ENCODE measurements at places on chromosomes 6 and 20. TPM values are rescaled to one million over a fixed set of nuclear protein-coding genes. Genes with fewer than 3 reads are reported as not detected.
A peak's percentile ranks its signal among the peaks of the same experiment; 100 is the strongest.

DNA sequence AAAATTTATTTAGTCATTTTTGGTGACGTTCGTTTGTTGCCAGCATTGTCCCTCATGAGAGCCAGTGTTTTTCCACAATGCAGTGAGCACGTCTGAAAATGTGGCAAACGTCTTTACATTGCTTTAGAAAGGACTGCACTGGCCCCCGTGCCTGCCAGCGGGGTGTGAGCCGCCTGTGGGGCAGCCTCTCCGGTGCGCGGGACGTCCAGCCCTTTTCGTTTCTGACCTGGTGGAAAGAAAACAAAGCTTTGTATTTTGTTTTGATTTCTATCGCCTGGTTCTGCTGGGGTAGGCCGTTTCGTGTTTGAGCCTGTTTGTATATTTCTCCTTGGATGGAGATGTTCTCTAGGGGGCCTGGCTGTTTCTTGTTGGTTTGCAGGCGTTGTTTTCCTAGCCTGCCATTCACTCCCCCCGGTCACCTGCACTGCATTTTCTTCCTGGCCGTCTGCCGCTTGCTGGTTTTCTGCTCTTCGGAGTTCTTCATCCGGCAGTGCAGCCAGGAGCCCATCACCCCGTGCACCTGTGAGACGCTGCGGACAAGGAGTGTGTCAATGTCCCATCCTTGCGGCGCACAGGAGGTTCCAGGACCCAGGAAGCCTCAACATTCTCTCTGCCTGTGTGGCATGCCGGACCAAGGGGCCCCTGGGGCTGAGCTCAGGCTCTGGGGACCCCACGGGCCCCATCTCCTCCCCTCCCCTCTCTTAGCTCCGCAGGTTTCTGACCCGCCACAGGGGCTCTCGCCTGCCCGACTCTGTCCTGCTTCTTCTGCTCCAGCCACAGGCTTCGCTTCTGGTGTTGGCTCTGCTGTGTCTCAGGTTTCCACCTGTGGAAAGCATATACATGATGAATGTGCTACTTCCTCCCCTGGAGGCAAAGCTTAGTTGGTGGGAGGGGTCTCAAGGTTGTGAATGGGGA, 100.5 kb downstream of the CDH4 start:
- no peak for DNase-seq

DNA sequence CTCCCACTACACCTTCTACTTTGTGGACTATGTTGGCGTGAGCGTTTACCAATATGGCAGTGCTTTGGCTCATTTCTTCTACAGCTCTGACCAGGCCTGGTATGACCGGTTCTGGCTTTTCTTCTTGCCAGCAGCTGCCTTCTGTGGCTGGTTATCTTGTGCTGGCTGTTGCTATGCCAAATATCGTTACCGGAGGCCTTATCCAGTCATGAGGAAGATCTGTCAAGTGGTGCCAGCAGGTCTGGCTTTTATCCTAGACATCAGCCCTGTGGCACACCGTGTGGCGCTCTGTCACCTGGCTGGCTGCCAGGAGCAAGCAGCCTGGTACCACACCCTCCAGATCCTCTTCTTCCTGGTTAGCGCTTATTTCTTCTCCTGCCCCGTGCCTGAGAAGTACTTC, 16.5 kb upstream of the EFHC1 start:
- no peak for DNase-seq

Gene CHRNA4
- total RNA-seq = not detected

- DNase-seq = no peak
Measured at GRCh38 chr6:71153755-71154325, 134.8 kb upstream of the OGFRL1 start.

DNA sequence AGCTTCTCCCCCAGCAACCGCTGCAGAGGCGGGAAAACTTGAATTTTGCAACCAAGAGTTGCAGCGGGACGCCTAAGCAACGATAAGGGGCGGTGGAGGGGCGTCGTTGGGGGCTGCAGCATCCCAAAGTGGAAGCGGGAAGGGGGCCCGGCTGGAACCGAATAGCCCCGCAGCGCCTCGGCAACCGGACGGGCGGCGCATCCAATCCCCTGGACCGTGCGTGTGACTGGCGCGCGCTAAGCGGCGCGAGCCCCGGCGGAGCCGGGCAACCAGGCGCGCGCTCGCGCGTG, 670 bp upstream of the PARD6B start:
- no peak for DNase-seq

Gene NDUFAF5
- total RNA-seq = 15.8 TPM

Gene EYS
- total RNA-seq = 0.09 TPM

Gene ARMH2
- not detected for total RNA-seq

DNA sequence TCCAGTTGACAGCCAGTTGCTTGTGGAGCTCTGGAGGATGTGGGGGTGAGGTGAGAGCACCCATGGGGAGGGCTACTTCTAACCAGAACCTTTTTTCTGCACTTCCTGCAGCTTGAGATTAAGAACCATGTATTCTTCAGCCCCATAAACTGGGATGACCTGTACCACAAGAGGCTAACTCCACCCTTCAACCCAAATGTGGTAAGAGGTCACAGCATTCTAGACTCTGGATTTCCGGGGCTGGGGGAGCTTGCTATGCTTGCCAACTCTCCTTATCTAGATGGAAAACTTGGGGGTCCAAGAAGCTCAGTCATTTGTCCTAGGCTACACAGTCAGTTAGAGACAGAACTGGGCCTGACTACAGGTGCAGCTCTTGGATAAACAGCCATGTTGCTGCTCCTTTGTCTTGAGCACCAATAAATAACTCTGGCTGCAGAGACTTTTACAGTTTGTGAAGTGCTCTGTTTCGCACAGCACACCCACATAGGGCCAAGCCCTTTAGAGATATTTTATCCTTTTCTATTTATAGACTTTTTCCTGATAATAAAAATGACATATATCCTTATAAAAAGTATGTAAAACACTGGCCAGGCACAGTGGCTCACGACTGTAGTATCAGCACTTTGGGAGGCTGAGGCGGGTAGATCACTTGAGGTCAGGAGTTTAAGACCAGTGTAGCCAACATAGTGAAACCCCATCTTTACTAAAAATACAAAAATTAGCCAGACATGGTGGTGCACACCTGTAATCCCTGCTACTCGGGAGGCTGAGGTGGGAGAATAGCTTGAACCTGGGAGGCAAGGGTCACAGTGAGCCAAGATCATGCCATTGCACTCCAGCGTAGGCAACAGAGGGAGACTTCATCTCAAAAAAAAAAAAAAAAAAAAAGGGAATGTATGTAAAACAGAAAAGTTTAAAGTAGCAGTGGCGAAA, 10.6 kb upstream of the IFT52 start:
- DNase-seq = peak; percentile 9

DNA sequence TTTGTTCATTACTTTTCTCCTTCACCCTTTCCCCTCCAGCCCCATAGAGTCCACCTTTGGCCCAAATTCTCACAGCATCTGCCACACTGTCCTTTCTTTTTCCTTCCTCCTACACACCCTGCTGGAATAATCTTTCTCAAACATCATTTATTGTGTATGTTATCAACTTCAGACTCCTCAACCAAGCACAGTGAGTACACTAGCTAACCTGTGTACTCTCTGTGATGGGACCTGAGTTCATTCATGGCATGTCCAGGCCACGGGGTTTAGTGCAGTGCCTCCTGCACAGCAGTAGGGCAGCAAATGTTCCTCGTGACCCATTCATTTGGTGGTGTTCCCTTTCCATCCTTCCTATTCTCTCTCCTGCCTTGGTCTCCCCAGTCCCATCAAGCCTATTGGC, 7.1 kb upstream of the ARMC12 start:
- DNase-seq = no peak

- peak; percentile 79 for DNase-seq
Measured at GRCh38 chr20:36919715-36920333, 31.7 kb downstream of the SAMHD1 start.

Gene TMEM244
- not detected for total RNA-seq

DNA sequence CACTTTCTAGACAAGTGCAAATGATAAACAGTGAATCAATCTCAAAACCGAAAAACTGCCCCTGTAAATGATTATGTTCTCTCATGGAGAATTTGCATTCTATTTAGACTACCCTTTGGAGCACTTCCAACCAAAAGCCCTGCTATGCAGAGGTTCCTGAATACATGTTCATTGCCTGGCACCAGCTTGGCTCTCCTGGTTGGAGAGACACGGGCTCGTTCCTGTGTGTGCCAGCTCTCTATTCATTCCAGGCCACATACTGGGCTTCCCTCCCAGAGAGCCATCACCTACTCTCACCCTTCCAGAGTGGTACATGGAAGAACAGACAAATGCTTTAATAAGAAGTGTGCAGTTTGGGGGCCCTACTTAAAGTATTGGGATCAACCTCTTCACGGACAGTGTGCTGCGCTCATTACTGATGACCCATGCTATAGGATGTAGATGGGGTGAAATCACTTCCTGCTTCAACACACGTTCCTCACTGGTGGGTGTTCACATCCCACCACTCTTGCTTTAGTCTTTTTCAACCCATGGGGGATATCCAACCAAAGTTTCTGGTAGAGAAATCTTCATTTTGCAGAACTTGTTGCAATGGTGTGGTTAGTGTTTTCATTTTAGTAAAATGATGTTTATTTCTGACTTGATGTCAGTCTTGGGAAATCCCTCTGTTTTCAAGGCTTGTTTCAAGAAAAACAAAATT, 38.5 kb upstream of the NAA20 start:
- no peak for DNase-seq

Gene MAP7
- total RNA-seq = 0.49 TPM

DNA sequence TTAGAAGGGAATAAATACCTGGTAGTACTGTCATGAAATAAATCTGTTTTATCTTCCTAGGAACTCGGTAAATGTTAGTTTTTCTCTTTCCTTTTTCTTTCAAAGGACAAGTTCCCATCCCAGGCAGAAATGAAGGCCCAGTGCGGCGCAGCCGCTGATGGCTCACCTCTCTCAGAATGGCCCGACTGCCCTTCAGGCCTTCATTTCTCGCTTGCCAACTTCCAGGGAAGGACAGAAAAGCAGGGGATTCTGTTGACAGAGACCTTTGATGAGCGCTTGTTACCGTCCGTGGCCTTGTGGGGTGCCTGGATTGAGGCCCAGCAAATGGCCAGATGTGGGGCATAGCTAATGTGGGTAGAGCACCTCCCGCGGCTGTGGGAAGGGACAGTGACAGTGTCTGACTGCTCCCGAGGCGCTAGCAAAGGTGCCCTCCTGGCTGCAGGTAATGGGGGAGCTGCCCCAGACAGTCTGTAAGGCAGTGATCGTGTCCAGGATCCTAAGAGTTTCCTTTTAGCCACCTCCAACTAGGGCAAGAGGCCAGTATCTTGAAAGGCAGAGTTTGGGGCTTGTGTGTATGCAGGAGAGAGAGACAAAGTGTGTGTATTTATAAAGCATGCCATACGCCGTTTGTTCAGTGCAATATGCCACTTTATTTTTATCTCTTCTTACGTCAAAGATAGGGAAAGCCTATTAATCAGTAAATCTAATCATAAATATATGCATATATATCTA, 354.2 kb downstream of the NRN1 start:
- no peak for DNase-seq

- no peak for DNase-seq
Measured at GRCh38 chr20:32271620-32272019, 5.8 kb upstream of the KIF3B start.

DNA sequence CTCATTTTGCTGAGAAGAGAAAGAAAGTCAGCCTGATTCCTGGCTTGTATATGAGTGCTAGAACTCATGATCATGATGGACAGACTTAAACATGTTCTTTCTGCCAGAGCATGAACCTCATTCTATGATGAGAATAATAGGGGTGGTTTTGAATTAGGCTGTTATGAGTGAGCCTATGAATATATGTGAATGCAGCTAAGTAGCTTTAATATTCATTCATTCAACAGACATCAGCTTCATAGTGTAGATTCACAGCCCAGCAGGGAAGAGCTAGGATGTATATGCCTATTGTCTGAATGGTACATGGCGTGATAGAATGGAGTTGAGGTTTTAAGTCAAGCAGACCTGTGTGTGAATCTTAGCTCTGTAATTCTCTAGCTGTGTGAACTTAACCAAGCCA, 573.2 kb downstream of the DHX35 start:
- no peak for DNase-seq

DNA sequence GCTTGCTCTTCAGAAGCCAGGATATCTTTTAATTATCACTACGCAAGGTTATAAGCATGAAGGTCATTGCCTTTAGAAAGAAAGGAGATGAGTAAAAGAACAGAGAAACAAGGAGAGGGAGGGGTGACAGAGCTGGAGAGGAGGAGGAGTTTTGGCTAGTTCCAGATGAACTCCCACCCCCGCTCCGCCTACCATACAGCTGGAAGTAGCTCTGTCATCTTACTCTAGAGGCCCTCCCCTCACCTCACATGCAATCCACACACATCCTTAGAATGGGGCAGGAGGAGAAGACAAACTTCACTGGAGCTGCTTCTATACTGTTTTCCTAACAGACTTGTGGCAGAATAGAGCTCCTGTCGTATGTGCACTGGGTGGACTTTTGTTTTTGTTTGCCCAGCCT, 144.7 kb downstream of the SCML4 start:
- DNase-seq = peak; percentile 69

DNA sequence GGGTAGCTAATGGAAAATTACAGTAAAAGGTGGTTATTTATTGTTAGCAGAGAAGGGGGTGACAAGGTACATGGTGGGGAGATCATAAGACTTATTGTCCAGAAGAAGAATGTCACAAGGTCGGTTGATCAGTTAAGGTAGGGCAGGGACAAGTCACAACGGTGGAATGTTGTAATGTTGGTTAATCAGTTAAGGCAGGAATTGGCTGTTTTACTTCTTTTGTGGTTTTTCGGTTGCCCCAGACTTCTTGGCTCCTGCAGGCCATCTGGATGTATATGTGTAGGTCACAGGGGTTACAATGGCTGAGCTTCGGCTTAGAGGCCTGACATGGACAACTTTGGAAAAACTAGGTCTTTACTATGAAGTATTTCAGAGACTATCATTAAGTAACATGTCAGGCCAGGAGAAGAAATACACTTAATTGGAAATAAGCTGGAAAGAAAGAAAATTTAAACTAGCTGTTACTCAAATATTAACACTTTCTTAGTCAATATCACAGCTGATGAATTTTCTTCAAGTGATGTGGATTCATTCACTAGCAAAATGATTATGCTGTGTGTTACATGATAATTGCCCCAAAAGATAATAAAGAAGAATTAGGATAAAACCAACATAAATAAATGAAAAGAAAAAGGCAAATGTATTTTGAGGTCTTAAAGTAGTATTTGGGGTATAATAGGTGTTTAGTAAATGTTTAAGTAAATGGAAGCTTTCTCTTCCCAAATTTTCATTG, 4.4 kb downstream of the AIG1 start:
- no peak for DNase-seq

DNA sequence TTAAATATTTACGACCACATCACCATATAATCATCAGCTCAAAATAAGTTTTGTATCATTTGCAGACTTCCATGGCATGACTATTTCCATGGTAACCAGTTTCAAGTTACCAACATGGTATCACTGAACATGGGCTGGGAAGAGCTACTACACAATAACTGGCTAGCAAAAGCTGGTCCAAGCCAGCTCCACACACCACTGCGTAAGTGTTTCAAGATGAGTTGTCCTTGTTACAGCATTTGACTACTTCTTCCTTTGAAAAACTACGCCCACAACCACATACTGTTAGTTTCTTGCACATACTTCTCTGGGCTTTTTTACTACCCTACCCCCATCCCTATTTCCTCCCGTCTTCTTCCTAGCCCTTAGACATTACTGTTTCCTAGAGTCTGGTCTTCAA, 8.5 kb downstream of the CD164 start:
- no peak for DNase-seq

Gene PLCB1
- total RNA-seq = 46.5 TPM

GRCh38 chr20:58906111-58906510, 53.6 kb downstream of the GNAS start:
- DNase-seq = no peak

Gene PNLDC1
- total RNA-seq = not detected

Gene OPRM1
- not detected for total RNA-seq

GRCh38 chr6:11222385-11223277, 9.8 kb downstream of the NEDD9 start:
- DNase-seq = no peak

Measured in fibroblast of the aortic adventitia (primary cell).